ENCODE measurements at places on chromosomes 12 and 14.

GRCh38 chr12:40946612-40947194 is 241.4 kb upstream of the PDZRN4 start:
- no peak for DNase-seq

DNA sequence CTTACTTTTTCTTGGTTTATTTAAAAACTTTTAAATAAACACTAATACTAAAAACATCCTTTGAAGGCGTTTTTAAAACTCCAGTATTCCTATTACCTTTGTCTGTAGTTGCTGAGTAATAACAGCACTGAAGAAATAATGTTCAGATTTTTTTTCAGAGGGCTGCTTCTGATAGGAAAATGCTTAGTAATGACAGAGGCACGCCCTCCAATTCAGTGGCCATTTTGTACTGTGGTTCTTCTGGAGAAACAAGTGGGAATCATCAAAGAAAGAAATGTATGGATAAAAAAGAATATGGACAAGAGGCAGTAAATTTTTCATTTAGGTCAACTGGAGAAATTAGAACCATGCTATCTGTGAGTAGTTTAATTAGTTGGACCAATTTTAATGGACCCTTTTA is 13.6 kb downstream of the VEZT start:
- no peak for DNase-seq

DNA sequence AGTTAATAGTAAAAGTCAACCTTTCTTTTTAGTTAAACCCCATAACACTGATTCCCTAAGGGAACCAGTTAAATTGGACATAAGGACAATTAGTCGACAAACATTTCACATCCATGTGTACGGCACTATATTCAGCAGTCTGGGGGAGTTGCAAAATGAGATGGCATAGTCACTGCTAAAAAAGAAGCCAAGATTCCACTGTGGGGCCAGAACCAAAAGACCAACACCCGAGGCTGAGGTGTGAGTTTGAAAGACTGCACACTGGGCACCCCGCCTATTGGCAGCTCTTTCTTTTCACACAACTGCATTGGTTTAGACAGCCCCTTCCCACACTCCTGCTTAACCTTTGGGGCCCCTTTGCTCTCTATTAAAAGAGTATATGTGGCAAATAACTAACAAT is 16.7 kb downstream of the SETD3 start:
- no peak for DNase-seq

DNA sequence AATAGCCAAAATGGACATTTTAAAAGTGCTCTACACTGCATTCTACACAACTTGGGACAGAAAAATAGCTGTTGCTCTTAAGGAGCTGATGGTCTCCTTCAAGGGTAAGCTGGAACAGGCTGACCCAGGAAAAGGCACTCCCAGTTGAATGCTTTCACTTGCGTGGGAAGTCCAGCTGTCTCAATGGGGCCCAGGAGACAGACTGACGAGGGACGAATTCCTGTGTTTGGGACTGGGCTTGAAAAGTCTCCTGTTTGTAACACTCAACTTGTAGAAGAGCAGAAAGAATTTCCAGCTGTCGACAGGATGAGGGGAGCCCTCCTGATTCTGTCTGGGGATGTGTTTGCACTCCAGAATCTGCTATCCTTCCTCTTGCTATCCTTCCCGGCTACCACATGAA is 180.8 kb downstream of the ZFP36L1 start:
- DNase-seq, result no peak

DNA sequence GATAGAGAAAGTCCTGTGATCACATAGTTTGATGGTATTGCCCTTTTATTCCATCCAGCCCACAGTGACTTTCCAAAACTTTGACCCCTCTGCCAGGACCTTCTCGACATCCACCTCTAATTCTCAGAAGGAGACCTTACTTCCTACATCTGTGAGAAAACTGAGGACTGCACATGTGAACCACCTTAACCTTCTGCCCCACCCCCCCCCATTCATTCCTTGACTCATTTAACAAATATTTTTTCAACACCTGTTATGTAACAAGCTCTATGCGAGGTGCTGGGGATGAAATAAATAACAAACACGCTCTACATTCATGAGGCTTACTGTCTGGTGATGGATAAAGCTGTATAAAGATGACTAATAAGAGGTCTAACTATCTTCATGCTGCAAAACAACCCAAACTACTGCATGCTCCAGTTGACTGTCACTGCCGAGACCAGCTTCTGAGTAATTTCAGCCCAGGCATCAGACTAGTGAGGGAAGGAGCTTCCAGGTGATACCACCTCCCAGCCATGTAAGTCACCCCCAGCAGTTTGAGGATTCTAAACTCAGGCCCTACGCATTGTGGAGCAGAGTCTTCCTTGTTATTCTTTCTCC is 1.9 kb upstream of the HAL start:
- no peak for DNase-seq

GRCh38 chr12:4960547-4960946 is 50.8 kb downstream of the KCNA1 start:
- no peak for DNase-seq
